ENCODE measurements at places on chromosomes 1 and 21.

DNA sequence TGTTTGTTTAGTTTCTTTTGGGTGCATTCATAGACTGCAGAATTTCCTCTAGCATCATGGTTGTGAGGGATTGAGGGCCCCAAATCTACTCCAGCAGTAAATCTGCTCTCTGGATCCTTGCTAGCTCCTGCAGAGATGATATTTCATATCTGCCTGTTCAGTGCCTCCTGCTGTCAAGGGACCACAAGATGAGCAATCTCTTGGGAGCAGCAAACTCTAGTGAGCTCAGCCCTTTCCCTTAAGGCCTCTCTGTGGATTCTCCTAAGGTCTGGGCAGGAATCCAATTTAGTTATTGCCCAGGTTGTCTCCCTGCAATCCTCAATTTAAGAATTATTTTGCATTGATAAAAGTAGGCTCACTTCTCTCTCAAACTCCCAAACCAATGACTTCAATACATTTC is 76.9 kb downstream of the RGS18 start:
- DNase-seq = no peak

DNA sequence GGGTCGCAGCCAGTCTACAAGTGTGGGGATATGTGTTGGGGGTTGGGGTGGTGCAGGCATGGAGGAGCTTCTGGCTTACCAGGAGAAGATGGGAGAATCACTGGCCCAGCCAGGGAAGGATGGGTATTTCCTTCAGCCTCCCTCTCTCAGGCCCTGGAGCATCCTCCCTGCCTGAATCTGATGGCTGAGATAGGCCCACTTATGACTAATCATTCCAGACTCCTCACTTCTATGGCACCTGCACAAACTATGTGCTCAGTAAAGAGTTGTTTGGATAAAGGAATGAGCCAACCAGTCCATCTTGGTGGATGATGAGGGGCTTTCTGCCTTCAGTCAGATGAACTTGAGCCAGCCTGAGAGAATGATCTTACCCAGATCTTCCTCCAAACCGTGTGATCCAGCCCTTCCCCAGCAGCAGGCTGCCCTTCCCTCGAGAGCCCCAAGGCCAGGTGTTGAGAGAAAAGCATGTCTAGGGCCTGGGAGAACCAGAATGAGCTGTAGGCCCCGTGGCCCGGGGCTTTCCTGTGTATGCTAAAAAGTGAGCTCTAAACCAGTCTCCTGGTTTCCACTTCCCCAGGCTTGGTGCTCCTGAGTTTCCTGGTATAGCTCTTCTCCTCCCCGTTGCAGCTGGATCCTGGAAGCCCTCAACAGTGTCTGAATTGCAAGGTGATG is 1.3 kb downstream of the GPA33 start:
- no peak for DNase-seq

- DNase-seq = no peak
Measured at GRCh38 chr1:153929426-153929825, 6.7 kb upstream of the GATAD2B start.

GRCh38 chr1:227937838-227938145 is 9.9 kb downstream of the WNT9A start:
- peak; percentile 20 for DNase-seq

- no peak for DNase-seq
Measured at GRCh38 chr1:158124034-158124433, 56.7 kb upstream of the CD1D start.

DNA sequence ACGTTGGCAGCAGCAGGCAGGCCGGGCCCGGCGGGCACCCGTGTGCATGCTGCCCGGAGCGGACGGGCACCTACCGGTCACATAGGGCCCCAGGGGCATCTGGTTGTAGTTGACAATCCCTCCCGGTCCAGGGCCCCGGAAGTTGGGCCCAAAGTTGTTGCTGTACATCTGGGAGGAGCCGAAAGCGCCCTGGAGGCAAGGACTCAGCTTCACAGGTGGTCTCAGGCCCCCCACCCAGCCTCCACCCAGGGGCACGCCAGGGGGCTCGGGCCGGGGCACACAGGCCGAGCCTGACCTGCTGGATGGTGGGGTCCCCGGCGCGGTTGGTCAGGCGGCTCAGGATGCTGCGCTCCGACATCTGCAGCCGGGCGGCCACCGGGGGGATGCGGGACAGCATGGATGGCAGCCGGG is 60.6 kb downstream of the KCNAB2 start:
- DNase-seq = no peak

- no peak for DNase-seq
Measured at GRCh38 chr1:96808191-96808590, 86.6 kb downstream of the PTBP2 start.

GRCh38 chr1:160863774-160864131 is 1.1 kb upstream of the CD244 start:
- DNase-seq = peak; percentile 38

DNA sequence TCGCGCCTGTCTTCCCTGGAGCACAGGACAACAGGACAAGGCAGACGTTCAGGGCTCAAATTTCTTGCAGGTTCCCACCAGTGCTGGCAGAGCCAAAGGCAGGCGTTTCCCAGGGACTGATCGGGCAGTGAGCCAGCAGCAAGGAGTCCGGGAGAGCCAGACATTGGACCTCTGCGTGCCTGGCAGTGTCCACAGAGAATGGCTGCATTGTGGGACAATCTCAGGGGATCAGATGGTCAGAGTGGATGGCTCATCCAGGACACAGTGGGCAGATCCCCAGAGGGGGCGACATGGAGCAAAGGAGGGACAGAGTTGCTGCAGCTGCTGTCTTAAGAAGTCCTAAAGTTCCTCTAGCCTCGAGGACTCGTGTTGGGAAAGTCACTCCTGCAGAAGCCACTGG is 4.6 kb downstream of the TMEM63A start:
- peak; percentile 79 for DNase-seq

DNA sequence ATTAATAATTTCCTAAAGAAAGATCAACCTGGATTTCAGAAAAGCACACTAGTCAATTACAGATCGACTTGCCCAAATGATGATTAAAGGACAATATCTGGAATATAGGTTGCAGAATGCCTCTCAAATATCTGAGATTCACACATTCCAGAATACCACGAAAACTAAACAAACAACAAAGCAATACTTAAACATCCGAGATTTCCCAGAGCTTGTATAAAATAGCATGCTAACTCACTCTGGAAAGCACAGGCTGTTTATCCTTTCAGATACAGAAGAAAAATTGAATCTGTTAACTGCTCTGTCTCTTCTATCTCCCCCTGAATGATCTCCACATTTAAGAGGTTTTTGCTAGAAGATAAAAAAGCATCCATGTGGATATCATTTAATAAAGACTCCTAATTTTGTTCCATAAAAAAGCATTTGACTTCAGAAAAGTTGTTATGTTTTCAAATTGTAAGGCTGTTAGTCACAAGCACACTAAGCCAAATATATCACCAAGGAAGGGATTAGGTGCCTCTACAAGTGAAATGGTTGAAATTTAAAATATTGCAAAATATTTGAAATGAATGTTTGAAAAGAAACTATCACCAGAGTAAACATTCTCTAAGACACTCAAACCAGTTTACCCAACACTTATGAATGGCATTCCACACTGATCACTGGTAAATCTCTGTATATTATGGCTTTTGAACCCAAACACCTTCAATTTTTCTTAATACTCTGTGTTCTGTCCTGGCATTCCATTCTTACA is 865.1 kb upstream of the ADAMTS5 start:
- DNase-seq = no peak

DNA sequence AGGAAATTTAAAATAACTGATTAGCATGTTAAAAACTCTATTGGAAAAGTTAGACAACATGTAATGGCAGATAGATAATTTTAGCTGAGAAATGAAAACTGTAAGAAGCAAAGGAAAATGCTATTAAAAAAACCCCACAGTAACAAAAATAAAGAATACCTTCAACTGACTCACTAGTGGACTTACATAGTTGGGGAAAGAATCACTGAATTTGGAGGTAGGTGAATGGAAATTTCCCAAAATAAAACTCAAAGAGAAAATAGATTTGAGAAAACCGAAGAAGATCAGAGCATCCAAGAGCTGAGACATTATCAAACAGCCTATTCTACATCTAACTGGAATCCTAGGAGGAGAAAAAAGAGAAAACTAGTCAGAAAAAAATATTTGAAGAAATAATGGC is 34.7 kb downstream of the PDE4B start:
- no peak for DNase-seq

DNA sequence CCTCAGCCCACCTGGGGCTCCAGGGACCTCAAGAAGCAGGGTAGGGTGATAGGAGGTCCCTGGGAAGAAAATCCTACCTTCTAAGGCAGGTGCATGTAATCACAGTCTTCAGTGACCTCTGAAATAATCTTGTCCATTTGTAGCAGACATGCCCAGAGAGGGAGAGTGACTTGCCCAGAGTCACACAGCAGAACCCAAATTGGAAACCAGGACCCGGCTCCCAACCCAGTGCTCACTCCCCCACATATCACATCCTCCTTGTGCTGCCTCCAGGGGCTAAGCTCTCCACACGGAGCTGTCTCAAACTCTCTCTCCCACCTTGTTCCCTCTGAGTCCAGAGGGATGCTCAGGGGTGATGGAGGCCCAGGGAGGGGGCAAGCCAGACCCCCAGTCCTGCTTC is 72.5 kb downstream of the RAP1GAP start:
- no peak for DNase-seq

DNA sequence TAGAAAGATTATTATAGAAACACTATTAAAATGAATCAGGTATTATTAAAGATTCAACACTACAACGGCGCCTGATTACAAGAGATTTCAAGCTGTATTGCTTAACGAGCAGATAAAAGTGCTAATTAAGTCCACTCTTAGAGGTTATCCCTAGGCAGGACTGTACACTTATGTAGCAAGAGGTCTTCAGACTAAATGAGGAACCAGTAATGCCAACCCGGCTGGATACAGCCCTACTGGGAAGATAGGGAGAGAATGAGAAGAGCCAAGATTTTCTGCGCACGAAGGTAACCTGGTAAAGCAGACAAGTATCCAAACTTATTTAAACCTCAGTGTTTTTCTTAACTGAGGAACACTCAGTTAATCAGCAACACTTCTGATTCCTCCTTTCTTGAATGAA is 115.7 kb upstream of the HIVEP3 start:
- no peak for DNase-seq

- DNase-seq = no peak
Measured at GRCh38 chr1:162678439-162678838, 46.2 kb downstream of the DDR2 start.

GRCh38 chr1:10186331-10187025 is 23.9 kb upstream of the KIF1B start:
- no peak for DNase-seq

GRCh38 chr21:34788879-34789278 is 120.1 kb downstream of the CLIC6 start:
- no peak for DNase-seq

GRCh38 chr21:39218082-39218409 is 34.8 kb upstream of the PSMG1 start:
- no peak for DNase-seq

GRCh38 chr1:159208175-159208825 is 3.6 kb downstream of the ACKR1 start:
- no peak for DNase-seq

DNA sequence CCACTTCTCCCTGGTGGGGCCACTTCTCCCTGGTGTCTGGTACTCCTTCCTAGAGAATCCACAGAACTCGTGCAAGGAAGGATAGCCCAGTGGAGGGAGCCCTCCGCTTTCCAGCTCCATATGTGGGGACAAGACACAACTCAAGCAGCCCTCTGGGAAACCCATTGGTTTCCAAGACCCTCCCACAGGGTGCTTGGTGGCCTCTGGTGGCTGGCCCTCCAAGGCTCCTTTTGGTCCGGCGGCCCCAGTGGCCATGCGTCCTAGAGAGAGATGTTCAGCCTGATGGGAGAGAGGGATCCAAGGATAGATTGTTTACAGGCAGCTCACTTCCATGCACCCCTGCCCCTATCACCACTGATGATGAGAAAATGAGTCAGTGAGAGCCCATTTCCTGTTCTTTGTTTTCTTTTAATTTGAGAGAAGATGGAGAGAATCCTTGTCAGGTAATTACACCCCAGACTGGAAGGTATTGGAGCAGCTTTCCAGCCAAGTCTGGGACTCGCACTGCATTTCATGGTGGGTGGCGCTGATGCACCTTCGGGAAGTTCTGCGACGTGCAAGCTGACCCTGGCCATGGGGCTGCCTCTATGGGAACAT is 486.2 kb upstream of the VAMP3 start:
- no peak for DNase-seq

GRCh38 chr1:190679454-190679853 is 201.8 kb upstream of the BRINP3 start:
- no peak for DNase-seq

- DNase-seq = no peak
Measured at GRCh38 chr1:31981972-31982371, 31.7 kb upstream of the KHDRBS1 start.

- DNase-seq = peak; percentile 22
Measured at GRCh38 chr1:170049176-170049800, 25.2 kb downstream of the KIFAP3 start.

DNA sequence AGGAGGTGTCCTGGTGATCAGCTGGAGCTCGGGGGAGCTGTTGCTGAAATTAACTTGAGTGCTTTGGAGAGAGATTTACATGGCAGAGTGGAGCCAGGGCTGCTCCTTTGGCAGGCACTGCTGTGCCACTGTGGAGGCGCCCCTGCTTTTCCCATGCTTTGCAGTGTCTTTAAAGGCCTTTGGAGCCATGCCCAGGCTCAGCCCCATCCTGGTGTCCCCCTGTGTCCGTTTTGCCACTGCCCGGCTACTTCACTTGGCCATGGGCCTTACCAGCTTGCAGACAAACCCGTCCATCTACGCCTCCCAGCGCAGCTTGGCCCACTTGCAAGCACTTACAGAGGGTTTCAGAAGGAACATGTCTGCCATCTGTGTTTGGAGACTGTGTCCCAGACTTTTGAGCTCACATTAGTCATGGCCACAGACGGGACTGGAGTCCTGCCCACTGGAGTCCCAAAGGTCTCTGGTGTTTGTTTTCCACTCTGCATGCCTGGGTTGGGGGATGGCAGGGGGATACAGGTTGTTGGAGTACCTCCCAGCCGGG is 18.2 kb upstream of the LAMTOR5 start:
- peak; percentile 62 for DNase-seq

DNA sequence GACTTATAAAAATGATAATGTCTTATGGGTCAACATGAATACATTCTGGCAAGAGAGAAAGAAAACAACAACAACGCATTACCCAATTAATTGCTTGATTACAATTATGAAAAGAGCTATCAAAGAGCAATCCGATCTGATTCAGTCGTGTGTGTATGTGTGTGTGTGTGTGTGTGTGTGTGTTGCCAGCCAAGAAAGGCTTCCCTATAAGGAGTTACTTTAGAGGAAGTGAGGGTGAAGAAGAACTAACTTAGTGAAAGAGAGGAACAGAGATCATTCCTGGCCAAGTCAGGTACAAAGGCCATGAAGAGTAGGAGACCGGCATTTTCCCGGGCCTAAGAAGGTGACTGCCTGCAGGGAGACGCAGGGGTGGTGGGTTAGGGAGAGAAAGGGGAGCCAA is 9.4 kb downstream of the TMEM35B start:
- DNase-seq = no peak

- no peak for DNase-seq
Measured at GRCh38 chr1:91527266-91527765, 26.7 kb downstream of the CDC7 start.

- no peak for DNase-seq
Measured at GRCh38 chr1:246078126-246078887, 428.8 kb downstream of the SMYD3 start.

Data from left ventricle myocardium superior (tissue), 1 donor.